Activated gamma-delta T cell treated with anti-CD3 and anti-CD28 coated beads, Interleukin-2, amount 50 U/mL, for 16 hours (primary cell): ENCODE measurements at places on chromosomes 6 and 20.

- no peak for DNase-seq
Measured at GRCh38 chr20:54524849-54525248, 49.5 kb downstream of the DOK5 start.

GRCh38 chr20:45044084-45044573 lies 56.8 kb downstream of the KCNS1 start:
- peak; percentile 13 for DNase-seq

GRCh38 chr20:62573817-62574216 lies 68.5 kb upstream of the SLCO4A1 start:
- no peak for DNase-seq

- no peak for DNase-seq
Measured at GRCh38 chr6:14294270-14294951, 176.8 kb downstream of the CD83 start.

GRCh38 chr6:105797983-105798453 lies 288.1 kb upstream of the PRDM1 start:
- no peak for DNase-seq

GRCh38 chr20:39016506-39016905 lies 54.4 kb downstream of the DHX35 start:
- no peak for DNase-seq
